ENCODE measurements at places on chromosomes 2 and 18.

GRCh38 chr2:70725505-70725904 is 42.5 kb downstream of the ADD2 start:
- DNase-seq = no peak

DNA sequence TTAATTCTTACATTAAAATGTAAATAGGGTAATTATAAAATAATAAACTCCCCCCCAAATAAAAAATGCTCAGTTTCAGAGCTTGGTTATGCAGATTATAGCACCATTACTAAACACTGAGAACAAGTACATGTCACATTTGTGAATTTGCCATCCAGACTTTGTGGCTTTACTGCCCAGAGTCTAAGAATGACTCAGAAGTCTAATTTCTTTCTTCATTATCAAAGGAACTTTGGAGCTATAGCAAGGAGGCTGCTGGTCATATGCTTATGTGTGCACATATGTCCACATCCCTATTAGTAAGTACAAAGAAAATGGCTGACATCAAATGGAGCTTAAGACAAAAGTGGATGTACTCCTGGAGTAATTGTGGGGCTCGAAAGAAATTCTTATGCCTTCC is 248.5 kb upstream of the SESTD1 start:
- no peak for DNase-seq

- no peak for DNase-seq
Observed at GRCh38 chr2:26668041-26668440, 24.5 kb upstream of the KCNK3 start.

- no peak for DNase-seq
Observed at GRCh38 chr2:29061176-29061575, 13.1 kb downstream of the PCARE start.

GRCh38 chr18:76345901-76346300 is 149.1 kb downstream of the ZNF516 start:
- no peak for DNase-seq

GRCh38 chr2:53519918-53520841 is 247.4 kb upstream of the CHAC2 start:
- no peak for DNase-seq

DNA sequence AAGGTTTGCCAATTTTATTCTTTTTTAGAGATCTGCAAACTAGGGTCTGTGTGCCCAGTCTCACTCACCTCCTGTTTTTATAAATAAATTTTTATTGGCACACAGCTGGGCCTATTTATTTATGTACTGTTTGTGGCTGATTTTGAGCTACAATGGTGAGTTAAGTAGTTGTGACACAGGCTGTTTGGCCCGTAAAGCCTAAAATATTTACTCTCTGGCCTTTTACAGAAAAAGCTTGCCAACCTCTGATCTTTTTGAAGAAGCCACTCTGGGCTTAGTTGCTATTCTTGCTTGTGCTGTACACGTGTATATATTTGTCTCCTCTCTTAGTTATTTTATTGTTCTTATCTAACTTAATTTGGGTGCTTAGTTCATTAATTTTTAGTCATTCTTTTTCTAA is 14.5 kb downstream of the NAB1 start:
- DNase-seq = no peak

- DNase-seq = no peak
Observed at GRCh38 chr2:96591494-96591893, 46.6 kb downstream of the KANSL3 start.

DNA sequence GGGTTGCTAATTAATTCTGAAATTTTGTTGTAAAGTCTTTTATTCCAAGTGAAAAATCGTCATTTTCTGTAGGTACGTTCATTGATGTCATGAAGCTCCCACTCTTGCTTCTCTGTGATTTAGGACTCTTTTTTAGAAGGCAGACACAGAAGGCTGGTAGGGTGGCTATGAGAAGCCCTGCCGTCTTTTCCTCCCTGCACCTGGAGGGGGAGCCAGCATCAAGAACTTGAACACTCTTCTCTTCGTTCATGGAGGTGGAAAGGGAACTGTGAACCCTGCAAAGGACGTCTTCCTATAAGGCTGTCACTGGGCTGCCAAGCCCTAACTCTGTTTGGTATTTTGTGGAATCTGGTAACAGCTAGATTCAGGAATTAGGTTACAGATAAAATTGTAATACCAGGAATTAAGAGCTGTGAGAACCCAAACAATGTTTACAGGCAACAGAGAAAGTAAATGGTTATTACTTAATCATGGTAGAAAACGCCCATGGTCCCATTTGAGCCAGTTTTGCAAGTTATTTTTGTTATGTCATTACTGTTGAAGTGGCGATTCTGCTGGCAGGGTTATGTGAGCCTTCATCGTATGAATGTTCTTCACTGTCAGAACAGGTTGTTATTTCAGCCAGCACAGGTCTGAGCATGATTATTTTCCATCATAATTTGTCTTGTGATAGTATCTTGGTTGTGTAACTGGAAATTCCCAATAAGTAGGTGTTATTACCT is 112.2 kb downstream of the OSBPL6 start:
- no peak for DNase-seq

DNA sequence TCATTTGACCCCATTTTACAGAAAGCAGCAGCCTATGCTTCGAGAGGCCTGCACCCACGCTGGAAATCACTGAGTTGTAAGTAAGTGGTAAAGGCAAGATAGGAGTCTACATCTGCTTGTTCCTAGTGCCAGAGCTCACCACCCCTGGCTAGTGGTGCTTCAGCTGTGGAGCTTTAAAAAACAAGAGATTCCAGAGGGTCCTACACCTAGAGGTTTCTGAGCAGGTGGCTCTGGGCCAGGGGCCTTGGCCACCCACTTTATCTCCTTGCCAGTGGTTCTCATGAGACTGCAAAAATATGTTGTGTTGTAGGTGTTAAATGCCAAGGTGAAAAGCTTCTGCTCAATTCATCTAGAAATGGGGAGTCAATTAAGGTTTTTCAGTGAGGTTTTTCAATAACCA is 60.0 kb upstream of the SERTAD2 start:
- no peak for DNase-seq

DNA sequence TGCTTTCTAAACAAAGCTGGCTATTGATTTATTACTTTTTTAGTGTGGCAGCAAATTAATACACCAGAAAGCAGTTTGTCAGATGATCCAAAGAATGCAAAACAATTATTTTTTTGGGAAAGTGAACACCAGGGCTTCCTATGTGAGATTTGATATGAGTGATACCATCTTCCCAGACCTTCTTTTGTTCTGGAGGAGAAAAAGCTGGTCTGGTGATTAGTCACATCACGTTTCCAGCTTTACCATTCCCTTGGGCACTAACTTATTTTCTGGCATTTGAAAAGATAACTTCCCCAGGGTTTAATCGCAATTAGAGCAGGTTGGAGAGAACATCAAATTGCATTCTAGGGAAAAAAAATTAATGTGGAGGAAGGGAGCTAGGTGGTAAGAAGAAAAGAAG is 182.9 kb upstream of the TANK start:
- DNase-seq = no peak

DNA sequence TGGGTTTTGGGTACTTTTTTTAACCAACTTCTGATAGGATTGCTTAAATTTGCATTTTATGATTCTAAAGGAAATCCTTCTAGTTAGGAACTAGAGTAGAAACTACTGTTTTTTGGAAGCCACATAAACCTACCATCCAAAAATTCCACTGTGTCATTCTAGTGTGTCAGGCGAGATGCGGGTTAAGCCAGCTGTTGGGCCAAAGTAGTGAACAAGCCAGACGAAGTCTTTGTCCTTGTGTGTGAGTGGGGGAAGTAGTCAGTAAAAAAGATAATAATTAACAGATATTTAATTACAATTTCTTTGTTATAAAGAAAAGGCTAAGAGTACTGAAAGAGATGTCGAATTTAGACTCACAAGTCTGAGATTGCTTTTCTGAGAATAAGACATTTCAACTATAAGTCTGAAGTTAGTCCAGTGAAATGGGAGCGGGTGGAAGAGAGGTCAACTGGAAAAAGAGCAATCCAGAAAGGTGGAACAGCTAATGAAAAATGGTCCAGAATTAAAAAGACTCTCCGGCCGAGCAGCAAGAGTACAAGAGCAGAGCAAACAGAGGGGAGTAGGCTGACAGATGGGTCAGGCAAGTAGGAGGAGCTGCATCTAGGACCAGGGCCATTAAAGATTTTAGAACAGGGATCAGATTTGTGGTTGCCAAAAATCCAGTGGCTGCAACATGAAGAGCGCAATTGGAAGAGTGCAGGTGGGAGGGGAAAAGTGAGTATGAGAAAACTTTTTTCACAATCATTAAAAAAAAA is 1.5 kb downstream of the EPB41L5 start:
- DNase-seq = no peak

DNA sequence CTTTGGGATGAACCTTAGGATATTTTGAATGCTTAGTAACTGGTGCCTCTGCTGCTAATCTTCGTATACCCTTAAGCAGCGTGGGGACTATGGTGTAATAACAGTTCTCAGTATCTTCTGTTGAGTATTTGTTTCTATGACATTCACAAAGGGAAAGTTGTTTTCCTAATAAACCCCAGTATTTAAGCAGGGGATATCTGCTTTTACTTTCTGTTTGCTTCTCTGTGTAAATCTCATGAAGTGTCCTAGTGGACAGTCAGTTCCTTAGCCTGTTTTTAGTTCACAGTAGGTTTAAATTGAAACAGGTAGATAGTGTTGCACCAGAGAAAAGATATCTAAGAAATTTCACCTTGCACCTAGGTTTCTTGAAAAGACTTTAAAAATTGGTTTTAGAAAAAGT is 14.9 kb downstream of the KIAA1328 start:
- no peak for DNase-seq

DNA sequence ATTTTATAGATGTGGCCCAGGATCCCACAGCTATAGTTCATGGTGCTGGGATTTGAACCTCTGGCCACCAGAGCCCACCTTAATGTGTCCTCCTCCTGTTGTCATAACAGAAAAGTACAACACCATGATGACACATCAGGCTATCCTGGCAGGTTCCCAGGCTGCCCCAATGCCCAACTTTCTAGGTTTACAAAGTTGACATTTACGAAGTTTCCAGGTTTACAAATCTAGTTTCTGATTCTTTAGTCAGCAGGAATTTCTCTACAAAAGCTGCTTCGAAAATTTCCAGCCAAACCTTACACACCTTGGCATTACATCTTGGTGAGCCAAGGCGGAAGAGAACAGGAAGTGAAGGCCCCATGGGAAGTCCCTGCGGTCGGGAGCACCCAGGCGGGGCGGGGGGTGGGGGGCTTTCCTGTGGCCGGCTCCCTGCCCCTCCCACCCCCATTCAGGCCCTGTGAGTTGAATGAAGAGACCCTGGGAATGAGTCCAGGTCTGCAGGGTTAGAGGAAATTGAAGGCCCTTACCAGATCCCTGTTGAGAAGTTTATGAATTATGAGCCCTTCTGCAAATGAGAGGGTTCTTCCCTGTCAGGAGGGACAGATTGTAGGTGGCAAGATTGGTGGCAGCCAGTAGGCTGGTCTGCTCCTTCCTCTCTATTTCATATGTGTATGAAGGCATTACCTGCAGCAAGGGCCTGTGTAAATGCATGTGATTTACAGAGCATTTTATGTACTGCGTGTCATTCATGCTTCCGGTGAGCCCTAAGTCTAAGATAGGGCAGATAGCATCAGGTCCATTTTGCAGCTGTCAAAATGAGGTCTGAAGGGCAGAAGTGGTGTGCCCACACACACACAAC is 11.1 kb upstream of the IL1RN start:
- no peak for DNase-seq

DNA sequence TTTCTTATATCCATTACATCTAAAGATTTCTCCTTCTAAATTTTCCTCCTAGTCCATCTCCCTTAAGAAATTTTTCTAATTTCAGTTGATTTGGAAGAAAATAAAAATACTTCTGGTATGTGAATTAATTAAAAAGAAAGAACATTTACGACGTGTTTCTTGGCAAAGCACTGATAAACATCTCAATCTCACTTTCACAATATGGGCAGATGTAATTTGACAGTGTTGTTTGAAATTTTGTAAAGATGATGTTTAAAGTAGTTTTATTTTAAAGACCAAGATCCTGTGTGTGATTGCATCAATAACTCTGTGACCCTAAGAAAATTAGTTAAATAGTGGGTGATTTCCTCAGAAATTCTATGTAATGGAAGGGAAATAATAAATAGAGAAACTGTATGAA is 510.0 kb downstream of the PARD3B start:
- DNase-seq = no peak

- no peak for DNase-seq
Observed at GRCh38 chr18:5606951-5607350, 63.2 kb upstream of the EPB41L3 start.

- no peak for DNase-seq
Observed at GRCh38 chr2:50722776-50723175, 309.2 kb downstream of the NRXN1 start.

DNA sequence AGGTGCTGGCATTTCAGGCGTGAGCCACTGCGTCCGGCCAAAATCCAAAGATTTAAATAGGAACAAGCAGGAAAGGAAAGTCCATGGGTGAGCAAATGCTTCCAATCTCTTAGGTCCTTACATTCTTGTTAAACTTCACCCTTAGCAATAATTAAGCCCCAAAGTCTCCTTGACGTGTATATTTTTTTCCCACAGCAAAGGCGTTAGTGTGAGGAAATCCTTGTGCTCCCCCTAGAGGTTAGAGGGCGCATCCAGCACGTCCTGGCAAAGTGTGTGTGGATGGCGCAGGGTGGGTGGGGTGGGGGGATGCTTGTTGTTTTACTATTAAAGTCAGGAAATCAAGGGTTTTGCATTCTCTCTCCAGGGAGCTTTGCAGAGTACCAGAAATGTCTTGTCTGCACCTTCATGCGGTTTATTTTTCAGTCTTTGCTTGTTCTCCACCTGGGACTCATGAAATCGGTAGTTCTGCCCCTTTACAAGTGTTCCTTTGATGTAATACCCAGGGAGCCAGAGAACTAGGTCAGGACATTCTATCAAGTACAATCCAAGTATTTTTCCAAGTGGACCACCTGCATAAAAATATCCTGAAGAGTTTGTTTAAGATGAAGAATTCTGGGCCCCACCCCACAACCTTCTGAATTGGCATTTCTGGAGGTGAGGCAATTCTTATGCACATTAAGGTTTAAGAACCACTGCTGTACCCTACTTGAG is 22.2 kb upstream of the ITSN2 start:
- peak; percentile 41 for DNase-seq

GRCh38 chr2:123840016-123840415 is 185.1 kb upstream of the CNTNAP5 start:
- no peak for DNase-seq

- DNase-seq = no peak
Observed at GRCh38 chr18:9237981-9238380, 96.6 kb upstream of the TWSG1 start.

- peak; percentile 24 for DNase-seq
Observed at GRCh38 chr2:19542796-19543662, 184.6 kb upstream of the OSR1 start.

GRCh38 chr2:153891051-153891450 is 19.3 kb downstream of the GALNT13 start:
- peak; percentile 34 for DNase-seq

All from NCI-H226 (cell line).